ENCODE measurements at places on chromosomes 7 and 10. TPM values are rescaled to one million over a fixed set of nuclear protein-coding genes. Genes with fewer than 3 reads are reported as not detected.

Gene ARHGEF5
- total RNA-seq, result 8.1 TPM

DNA sequence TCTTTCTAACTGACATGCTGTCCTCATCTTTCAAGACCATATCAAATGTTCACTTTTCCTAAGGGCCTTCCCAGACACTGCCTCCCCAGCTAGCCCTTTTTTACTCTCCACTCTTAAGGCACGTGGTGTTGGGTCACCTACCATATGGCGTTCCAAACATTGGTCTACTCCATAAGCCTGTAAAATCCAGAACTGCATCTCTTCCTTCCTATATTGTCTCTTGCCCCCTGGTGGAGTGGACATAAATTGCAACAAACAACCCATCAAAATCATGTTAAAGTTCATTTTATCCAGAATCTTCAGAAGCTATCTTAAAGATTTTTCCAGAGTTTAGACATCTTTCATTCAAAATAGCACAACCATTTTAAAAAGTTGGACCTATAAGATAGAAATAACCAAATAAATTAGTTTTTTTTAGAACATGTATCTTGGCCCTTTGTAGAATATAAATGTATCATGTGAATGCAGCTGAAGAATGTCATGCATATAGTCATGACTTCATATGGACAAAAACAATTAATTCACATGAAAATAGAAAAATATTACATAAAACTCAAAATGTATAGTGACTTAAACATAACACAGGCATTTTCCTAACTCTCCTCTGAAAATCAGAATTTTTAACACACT is 180.6 kb upstream of the CHRM2 start:
- H3K27ac ChIP-seq, result no peak overlapping the region
- DNase-seq, result no peak
- no peaks in the 10 kb centered on the region for H3K4me1 ChIP-seq
- no peaks in the 10 kb centered on the region for H3K27me3 ChIP-seq

GRCh38 chr10:8043569-8044306 is 10.8 kb upstream of the GATA3 start:
- no peak overlapping the region for H3K27ac ChIP-seq
- H3K4me3 ChIP-seq, result no peak overlapping the region
- DNase-seq, result no peak

- DNase-seq, result no peak
- no peak overlapping the region for H3K4me3 ChIP-seq
- H3K36me3 ChIP-seq, result no peaks in the 10 kb centered on the region
- no peak overlapping the region for H3K27ac ChIP-seq
- peaks cover 76% of the 10 kb centered on the region for H3K27me3 ChIP-seq
Measured at GRCh38 chr10:101235766-101236165, 6.5 kb upstream of the LBX1 start.

- H3K36me3 ChIP-seq, result no peaks in the 10 kb centered on the region
- no peak overlapping the region for H3K4me3 ChIP-seq
- DNase-seq, result no peak
- H3K4me1 ChIP-seq, result no peaks in the 10 kb centered on the region
Measured at GRCh38 chr7:79050603-79051002, 402.9 kb downstream of the MAGI2 start.

All from spleen (tissue), 13 donors.